ENCODE measurements at places on chromosomes 2 and 18.

GRCh38 chr2:171794918-171795317 is 99.1 kb downstream of the SLC25A12 start:
- peak; percentile 25 for DNase-seq

- peak; percentile 76 for DNase-seq
These were observed 153.5 kb upstream of the PGAP1 start for GRCh38 chr2:197079832-197080555.

DNA sequence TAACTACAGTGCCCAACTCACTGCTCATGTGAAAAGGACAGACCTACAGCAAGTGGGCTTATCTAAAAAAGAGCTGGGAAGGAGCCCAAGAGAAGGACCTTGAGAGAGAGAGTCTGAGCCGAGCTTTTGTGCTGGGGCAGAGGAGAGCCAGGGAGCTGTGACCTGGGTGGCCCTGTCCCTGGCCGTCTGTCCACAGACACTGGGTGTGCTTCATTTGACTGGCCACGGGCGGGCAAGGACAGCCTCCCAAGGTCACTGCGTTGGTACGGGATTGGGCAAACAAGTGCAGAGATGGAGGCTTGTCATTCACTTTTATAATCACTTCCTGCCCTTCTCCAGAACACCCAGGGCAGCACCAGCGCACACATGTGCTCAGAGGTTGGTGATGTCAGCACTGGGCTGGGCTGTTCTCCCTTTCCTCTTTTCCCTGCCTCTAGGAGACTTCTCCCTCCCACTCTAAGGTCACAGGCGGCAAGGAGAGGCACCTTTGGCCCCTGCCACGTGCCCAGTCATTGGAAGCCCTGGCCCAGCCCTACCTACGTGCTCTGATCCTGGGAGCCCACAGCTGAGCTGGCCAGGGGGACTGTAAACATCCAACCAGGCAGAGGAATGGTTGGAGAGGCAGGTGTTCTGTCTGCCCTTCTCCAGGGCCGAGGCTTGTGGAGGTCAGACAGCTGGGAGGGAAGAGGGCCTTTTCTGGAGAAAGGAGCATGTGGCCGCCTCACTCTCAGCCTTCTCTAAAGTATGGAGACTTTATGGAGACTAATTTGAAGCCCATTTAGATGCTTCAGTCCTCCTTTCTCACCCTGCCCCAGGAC is 6.4 kb upstream of the PSD4 start:
- DNase-seq, result no peak

GRCh38 chr2:3007135-3007534 is 370.5 kb downstream of the EIPR1 start:
- no peak for DNase-seq

GRCh38 chr2:60350791-60351190 is 202.7 kb downstream of the BCL11A start:
- DNase-seq, result no peak

- no peak for DNase-seq
These were observed 318.0 kb upstream of the NRP2 start for GRCh38 chr2:205364261-205364660.

- no peak for DNase-seq
These were observed 20.0 kb upstream of the FBLN7 start for GRCh38 chr2:112118148-112118547.

DNA sequence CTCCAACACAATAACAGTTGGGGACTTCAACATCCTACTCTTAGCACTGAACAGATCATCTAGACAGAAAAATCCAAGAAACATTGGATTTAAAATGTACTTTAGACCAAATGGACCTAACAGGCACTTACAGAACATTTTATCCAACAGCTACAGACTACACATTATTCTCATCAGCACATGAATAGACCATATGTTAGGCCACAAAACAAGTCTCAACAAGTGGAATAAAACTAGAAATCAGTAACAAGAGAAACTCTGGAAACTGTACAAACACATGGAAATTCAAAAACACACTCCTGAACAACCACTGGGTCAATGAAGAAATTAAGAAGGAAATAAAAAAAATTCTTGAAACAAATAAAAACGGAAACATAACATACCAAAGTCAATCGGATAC is 117.5 kb downstream of the ACVR1 start:
- DNase-seq, result no peak

DNA sequence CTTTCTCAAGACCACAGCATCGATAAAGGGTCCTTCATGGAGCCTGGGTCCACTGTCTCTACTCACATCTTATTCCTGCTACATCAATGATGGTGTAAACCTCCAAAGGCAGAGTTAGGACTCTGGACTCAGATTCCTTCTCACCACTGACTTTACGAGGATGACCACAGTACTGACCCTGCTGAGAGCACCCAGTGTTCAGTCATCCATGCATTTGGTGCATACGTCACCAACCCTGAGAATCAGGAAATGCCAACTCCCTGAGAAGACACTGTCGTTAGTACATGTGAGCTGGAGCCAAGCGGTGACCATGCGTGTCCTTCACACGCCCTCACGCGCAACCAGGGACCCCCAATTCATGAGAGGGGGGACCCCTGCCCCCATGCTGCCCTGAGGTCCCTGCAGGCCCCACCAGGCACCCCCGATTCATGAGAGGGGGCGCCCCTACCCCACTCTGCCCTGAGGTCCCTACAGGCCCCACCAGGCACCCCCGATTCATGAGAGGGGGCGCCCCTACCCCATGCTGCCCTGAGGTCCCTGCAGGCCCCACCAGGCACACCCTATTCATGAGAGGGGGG is 178.4 kb upstream of the TPO start:
- no peak for DNase-seq

GRCh38 chr2:127205218-127206125 is 14.6 kb downstream of the CYP27C1 start:
- DNase-seq, result no peak

All from SK-N-DZ (cell line).